KBM-7 (cell line): ENCODE measurements at places on chromosomes 11 and 22.
A peak's percentile ranks its signal among the peaks of the same experiment; 100 is the strongest.

GRCh38 chr11:3962406-3962840 is 107.0 kb downstream of the STIM1 start:
- DNase-seq, result no peak

GRCh38 chr11:2295971-2296912 is 5.5 kb downstream of the C11orf21 start:
- no peak for DNase-seq

GRCh38 chr22:40036591-40037225 is 42.0 kb downstream of the FAM83F start:
- DNase-seq, result peak; percentile 73

DNA sequence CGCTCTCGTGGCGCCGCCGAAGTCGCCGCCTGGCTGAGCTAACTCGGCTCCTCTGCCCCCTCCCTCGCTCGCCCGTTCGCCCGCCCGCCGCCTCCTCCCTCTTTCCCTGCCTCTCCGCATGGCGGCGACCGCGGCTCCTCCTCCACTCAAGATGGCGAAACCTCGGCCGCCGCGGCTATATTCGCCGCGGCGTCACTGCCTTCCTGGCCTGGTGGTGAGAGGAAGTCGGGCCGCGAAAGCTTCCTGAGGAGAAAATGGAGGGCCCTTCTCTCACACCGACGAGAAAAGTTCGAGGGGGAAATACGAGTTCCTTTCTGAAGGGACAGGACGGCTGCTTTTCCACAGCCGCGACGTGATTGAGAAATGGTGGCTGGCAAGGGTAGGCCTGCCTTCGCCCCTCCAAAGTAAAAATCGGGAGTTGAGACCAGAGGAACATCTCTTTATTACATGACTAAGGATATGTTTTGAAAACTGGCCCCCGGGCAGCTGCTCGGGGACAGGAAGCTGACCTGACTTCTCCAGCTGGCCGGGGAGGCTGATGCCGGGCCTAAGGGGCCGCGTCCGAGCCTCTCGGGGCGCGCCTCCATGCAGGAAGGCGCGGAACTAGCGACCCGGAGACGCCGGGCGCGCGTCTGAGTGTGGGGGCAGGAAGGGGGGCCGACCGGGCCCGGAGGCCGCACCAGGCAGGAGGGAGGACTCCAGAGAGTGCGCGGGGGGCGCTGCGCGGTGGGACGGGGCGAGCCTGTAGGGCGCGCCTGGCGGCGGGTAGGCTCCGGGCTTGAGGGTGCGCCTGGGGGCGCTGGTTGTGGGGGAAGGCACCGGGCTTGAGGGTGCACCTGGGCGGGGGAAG is at the start of gene DDX6:
Gene DDX6, minus strand, starts transcription at position 54 of the 850 bp plus-strand sequence. CDS start 4,913 bp downstream, outside the sequence.
- peak; percentile 84 for DNase-seq

DNA sequence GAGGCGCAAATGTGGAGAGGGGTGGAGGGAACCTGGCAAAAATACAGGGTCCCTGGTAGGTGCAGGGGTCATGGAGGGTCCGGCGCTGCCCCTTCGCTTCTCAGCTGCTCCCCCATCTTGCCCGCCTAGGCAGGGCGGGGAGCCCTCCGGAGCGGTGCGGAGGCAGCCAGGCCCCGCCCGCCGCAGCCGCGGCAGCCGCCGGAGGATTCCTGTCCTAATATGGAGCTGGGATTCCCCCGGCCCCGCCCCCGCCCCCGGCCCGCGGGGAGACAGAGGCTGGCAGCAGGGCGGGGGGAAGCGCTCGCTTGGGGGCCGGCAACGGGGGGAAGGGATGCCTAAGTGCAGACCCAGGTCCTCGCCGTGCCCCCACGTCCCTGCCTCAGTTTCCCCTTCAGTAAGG is 1.0 kb upstream of the NPAS4 start:
- no peak for DNase-seq

- peak; percentile 73 for DNase-seq
Observed at GRCh38 chr22:45096256-45096907, 67.3 kb upstream of the NUP50 start.

- DNase-seq, result no peak
Observed at GRCh38 chr11:63641727-63642126, 27.5 kb upstream of the PLAAT3 start.

DNA sequence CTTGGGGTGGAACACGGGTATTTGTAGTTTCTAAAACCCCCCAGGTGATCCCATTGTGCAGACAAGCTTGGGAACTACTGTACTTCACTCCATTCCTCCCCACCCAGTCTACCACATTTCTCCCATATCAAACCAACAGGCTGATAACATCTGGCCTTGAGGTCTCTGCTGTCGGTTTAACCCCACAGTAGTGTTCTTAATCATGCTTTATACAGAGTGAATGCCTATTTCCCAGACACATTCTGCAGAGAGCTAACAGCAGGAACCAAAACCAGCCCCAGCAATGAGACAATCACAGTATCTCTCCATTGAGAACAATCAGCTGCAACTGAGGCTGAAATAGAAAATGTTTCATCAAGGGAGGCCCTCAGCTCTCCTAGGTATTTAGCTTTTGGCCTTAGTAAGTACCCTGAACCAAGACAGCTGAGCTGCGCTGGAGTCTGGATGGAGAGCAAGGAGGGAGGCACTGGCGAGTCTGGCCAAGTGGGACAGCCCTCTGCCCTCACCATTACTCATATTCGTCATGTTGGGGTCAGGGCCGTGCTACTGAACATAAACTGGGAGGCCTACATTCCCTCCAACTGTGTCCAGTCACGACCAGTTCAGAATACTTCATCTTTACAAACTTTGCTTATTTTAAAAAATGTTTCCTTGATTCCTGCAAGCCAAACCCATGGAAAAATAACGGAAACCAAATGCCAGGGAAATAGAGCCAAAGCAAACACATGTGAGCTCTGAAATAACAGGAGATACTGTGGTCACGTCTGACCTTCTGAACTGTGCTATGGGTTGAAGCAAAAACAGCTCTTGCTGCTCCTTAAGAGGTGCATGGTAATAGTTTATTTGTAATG is 81.0 kb downstream of the CCDC34 start:
- DNase-seq, result no peak

- no peak for DNase-seq
Observed at GRCh38 chr11:71242391-71242790, 10.0 kb downstream of the SHANK2 start.

DNA sequence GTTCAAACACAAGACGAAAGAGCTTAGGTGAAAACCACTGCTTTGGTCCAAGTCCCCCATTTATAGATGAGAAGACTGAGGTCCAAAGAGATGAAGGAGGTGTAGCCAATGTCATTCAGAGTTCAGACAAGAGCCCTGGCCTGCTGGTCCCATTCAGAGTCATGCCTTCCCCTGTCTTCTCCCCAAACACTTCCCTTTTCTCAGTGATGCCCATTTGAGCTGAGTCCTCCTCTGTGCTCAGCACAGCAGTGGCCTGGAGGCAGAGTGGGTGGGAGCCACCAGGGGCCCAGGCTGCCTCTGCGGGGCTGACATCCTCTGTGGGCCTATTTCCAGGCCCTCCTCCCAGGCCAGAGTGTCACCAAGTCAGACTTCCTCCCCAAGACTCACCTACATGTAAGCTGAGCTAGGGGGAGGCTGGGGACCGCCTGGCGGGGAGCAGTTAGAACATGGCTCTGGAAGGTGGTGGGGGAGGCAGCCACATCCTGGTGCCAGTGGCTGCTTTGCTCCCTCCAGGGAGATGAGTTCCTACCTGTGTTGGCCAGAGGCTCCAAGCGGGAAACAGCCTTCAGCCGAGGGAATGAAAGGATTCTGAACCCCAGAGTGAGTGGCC is 22.4 kb upstream of the LRRC10B start:
- peak; percentile 25 for DNase-seq
